ENCODE measurements at places on chromosomes 12 and 14.

- no peak for DNase-seq
Measured at GRCh38 chr12:67676624-67677023, 28.1 kb downstream of the DYRK2 start.

GRCh38 chr12:27901959-27902358, 70.6 kb downstream of the PTHLH start:
- DNase-seq: no peak

DNA sequence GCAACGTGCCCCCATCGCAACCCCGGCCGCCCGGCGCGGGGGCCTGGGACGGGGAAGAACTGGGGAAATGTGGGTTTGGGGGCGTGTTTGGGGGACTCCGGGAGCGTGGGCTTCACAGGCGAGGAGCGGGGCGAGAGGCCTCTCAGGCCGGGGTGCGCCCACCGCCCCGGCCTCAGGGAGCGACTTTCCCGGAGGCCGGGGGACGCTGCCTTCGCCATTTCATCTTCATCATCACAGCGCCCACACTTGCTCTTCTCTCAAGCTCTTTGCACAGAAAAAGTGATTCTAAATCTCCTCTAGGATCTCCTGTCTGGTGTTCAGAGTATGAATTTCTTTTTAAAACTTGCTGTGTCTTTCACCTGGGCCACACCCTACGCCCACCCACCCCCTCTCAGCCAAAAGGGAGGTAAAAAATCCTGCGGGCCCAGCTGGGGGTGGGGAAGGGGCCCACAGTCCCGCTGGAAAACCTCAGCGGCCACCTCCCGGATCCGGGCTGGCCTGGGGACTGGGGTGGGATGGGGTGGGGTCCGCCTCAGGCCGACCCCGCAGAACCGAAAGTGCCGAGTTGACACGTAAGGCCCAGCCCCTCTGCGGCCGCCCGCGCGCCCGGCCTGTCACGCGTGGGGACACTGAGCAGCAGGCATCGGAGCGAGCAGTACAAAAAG, 7.4 kb downstream of the CDKN1B start:
- DNase-seq: peak; percentile 32

GRCh38 chr14:59755409-59756135, 115.0 kb downstream of the RTN1 start:
- no peak for DNase-seq

- DNase-seq: no peak
Measured at GRCh38 chr12:29902043-29902442, 118.3 kb upstream of the TMTC1 start.

DNA sequence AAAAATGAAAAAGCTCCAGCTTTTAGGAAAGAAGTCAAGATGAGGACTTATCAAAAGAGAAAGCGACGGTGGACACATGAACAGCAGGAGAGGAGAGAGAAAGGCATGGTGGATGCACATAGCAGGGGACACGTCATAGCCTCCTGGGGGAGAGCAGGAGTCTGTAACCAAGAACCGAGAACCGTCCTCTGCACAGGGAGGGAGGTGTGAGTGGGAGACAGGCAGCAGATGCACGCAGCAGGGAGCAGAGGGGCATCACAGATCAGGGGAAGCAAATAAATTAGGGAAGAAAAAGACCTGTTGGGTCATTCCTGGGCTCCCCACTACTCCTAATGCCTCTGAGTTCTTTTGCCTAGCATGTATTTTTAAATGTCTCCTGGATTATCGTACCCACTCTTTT, 138.1 kb upstream of the RMST start:
- no peak for DNase-seq

DNA sequence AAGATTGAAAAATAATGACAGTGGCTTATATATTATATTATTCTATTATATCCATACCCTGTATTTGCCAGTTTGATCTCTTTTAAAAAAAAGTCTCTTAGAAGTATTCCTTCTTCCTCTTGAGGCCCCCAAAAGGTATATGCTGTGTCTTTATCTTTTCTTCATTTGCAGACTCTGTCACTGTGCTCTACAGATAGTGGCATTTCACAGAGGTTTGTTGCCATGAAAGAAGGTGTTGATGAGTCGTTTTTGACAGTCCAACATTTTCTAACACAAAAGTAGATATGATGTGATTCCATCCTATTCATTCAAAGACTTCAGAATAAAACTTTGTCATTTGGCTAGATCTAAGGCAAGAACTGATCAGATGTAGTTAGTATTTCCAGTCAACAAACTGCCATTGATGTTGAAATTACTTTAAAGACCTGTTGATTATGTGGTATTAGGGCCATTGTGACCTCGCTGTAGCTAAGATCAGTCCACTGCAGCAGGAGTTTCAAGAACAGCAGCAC, at the start of gene CCDC196:
CCDC196 (plus strand) TSS at position 462 of the 512 bp plus-strand sequence. CDS start 132 bp downstream, outside the sequence.
- no peak for DNase-seq

Measured in activated CD4-positive, alpha-beta memory T cell treated with anti-CD3 and anti-CD28 coated beads for 36 hours (primary cell).